ENCODE measurements at places on chromosomes 1 and 21.
A peak's percentile ranks its signal among the peaks of the same experiment; 100 is the strongest.

- H3K4me1 ChIP-seq, result peaks cover 21% of the 10 kb centered on the region
- H3K4me3 ChIP-seq, result no peak overlapping the region
- no peak overlapping the region for H3K27ac ChIP-seq
- DNase-seq, result no peak
Measured at GRCh38 chr21:29296446-29296845, 2.3 kb upstream of the BACH1 start.

GRCh38 chr21:15928196-15928595, 198.4 kb downstream of the USP25 start:
- no peak for DNase-seq
- H3K27ac ChIP-seq, result no peak overlapping the region
- H3K4me1 ChIP-seq, result no peaks in the 10 kb centered on the region
- H3K36me3 ChIP-seq, result no peaks in the 10 kb centered on the region
- no peak overlapping the region for H3K4me3 ChIP-seq
- H3K27me3 ChIP-seq, result peaks cover 4% of the 10 kb centered on the region

DNA sequence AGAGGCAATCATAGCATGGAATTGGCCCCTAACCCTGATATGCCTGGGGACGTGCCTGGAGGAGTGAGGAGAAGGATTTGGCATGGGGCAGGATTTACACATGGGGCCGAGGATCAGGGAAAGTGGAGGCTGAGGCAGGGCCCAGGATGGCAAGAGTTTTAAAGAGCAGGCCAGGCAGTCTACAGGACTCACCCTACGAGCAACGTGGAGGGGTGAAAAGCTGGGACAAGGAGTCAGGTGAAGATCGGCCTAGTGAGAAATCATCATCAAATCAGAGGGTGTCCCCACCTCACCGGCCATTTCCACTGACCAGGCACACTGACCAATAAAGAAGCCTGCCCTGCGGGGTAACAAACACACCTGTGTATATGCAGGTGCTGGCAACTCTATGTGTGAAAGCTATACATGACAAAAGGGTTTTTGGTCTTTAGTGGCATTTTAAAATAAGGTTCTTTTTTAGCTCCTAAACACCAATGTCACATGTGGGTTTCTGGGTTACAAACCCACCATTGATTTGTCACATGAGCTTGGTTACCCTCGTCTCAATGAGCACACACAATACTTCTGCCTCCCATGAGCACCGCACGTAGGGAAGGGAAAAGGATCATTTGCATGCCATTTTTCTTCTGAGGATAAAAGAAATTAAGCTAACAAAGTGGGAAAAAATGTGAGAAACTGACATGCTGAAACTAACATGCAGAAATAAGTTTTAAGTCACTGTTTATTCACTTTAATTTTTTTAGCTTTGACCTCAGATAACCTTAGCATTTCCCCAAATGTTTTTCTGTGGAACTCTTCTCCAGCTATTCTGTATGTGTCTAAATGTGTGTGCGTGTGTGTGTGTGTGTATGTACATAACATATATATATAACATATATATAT, 168.1 kb upstream of the EDN2 start:
- no peak overlapping the region for H3K27ac ChIP-seq
- no peaks in the 10 kb centered on the region for H3K27me3 ChIP-seq
- H3K4me3 ChIP-seq, result no peak overlapping the region
- H3K36me3 ChIP-seq, result no peaks in the 10 kb centered on the region
- DNase-seq, result no peak
- H3K4me1 ChIP-seq, result peaks cover 36% of the 10 kb centered on the region

DNA sequence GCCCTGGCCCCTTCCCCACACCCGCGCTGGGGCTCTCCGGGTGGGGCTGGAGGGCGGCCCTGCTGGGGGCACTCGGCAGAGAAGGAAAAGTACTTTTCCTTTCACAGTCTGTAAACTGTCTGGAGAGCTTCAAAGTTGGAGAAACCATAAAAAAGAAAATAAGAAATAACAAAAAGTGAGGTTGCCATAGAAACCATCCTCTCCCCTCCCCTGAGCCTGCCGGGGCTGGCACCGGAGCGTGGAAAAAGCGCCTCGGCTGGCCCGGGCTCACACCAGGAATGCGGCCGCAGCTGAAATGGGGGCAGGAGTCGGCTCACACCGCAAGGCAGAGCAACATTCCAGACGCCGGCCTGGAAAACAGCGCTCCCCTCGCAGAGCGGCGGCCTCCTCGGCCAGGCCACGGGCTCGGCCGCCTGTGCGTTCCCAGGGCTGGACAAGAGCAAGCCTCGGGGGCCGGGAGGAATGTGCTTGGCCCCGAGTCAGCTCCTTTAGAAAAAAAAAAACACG, 69.2 kb downstream of the MORN1 start:
- no peak overlapping the region for H3K27ac ChIP-seq
- no peak overlapping the region for H3K4me3 ChIP-seq
- DNase-seq, result no peak
- peaks cover 4% of the 10 kb centered on the region for H3K4me1 ChIP-seq
- H3K36me3 ChIP-seq, result no peaks in the 10 kb centered on the region

DNA sequence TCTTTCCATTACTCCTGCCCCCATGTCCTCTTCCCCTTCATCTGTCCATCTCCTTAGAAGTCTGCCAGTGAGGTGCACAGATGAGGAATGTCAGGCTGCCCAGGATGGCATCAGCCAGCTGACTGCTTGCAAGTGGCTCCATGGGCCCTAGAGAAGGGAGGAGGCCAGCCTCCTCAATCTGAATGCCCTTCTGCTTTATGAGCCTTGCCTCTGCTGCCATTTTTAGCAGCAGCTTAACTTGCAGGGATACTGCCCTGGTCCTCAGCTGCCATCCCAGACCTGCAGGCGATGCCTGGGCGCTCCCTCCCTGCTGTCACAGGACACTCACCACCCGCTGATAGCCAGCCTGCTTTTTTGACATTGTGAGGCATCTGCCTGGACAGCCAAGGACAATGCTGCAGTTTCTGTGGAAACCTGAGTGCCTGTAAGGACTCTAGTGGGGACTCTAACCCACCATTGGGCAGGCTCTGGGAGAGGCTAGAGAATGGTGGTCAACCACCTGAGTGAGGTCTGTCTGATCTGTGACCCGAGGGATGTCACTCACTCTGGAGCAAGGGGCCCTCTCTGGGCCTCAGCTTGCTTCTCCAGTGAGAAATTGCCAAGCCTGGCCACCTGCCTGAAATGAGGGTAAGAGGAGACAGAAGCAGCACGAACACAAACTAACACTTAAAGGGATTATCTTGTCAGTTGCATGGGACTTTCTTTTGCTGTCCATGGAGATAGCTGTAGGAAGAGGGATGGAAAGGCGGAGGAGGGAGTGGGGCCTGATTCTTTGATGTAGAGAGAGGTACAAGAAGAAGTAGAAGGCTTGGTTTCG, 185.0 kb downstream of the MIS18A start:
- H3K27me3 ChIP-seq, result peaks cover 26% of the 10 kb centered on the region
- no peaks in the 10 kb centered on the region for H3K36me3 ChIP-seq
- no peaks in the 10 kb centered on the region for H3K4me1 ChIP-seq
- no peak for DNase-seq

- no peak overlapping the region for H3K27ac ChIP-seq
- no peak overlapping the region for H3K4me3 ChIP-seq
- DNase-seq, result no peak
- H3K27me3 ChIP-seq, result no peaks in the 10 kb centered on the region
- H3K4me1 ChIP-seq, result no peaks in the 10 kb centered on the region
Measured at GRCh38 chr1:51165540-51165939, 63.5 kb downstream of the C1orf185 start.

GRCh38 chr1:73913025-73913424, 285.0 kb downstream of the LRRIQ3 start:
- H3K36me3 ChIP-seq, result no peaks in the 10 kb centered on the region
- no peak overlapping the region for H3K27ac ChIP-seq
- H3K27me3 ChIP-seq, result no peaks in the 10 kb centered on the region
- no peaks in the 10 kb centered on the region for H3K4me1 ChIP-seq

DNA sequence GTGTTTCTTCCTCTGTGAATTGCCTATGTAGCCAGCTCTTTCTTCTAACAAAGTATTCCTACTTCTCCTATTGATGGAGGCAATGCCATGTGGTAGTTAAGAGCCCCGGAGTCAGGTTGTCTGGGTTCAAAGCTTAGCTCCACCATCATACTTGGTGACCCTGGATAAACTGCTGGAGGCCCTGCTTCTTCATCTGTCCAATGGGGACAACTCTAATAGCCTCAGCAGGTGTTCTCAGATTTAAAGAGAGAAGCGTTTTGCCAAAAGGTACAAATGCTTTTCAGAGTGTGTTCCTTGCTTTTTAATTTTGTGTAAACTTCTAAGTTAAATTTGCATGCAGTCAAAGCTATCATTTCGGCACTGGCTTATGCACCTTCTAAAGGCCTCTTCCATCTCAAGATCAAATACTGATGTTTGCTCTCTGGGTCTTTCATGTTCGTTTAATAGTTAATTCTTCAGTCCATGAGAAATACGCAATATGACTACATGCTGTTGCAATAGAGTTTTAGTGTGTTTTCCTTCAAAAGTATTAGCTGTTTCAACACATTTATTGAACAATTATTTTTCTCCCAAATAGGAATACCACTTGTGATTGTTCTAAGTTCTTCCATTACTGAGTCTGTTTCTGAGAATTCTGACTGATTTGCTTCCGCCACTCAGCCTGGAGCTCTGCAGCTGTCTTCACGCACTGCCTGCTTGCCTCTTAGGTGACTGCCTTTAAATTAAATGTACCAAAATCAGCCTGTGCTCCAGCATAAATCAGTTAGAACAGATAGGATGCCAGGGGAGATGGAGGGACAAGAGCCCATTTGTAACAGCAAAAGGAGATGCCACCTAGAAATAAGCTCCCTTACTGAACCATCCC, 75.6 kb downstream of the CAPZB start:
- peaks cover 54% of the 10 kb centered on the region for H3K36me3 ChIP-seq
- peaks cover 5% of the 10 kb centered on the region for H3K4me1 ChIP-seq
- H3K4me3 ChIP-seq, result no peak overlapping the region
- H3K27ac ChIP-seq, result no peak overlapping the region
- no peak for DNase-seq

GRCh38 chr21:33019885-33020557, 5.7 kb upstream of the OLIG2 start:
- H3K4me3 ChIP-seq, result no peak overlapping the region
- H3K27ac ChIP-seq, result no peak overlapping the region
- H3K27me3 ChIP-seq, result peaks cover 70% of the 10 kb centered on the region
- no peak for DNase-seq

GRCh38 chr1:213622365-213623063, 365.3 kb upstream of the PROX1 start:
- H3K36me3 ChIP-seq, result no peaks in the 10 kb centered on the region
- DNase-seq, result no peak
- H3K27me3 ChIP-seq, result no peaks in the 10 kb centered on the region

GRCh38 chr1:225541383-225541782, 111.5 kb downstream of the ENAH start:
- H3K27me3 ChIP-seq, result no peaks in the 10 kb centered on the region
- DNase-seq, result no peak
- H3K36me3 ChIP-seq, result no peaks in the 10 kb centered on the region
- no peak overlapping the region for H3K4me3 ChIP-seq
- no peaks in the 10 kb centered on the region for H3K4me1 ChIP-seq
- H3K27ac ChIP-seq, result no peak overlapping the region

DNA sequence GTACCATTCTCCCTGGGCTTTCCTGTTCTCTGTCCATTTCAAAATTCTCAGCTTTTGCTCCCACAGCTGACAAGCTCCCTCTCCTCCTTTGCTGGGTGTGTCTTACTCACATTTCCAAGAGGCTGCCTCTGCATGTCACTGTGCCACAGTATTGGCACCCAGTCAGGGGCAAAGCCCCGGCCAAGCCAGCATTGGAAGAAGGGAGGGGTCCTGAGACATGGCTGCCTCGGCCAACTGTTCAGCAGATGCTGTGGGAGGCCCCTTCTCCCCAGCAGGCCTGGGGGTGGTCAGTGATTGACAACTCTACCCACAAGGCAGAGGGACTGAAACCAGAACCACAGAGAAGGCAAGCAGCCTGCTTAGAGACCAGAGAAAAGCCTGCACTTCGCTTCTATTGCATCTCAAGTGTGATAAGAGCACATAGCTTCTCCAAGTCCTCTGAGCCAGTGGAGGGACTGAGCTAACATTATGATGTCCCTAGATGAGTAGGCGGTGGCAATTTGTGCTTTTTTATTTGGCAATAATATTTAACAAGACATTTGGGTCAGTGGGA, 294.1 kb downstream of the SIPA1L2 start:
- no peak overlapping the region for H3K27ac ChIP-seq
- no peak for DNase-seq
- no peaks in the 10 kb centered on the region for H3K36me3 ChIP-seq
- H3K27me3 ChIP-seq, result peaks cover 21% of the 10 kb centered on the region

GRCh38 chr1:223716302-223716862, 4.0 kb downstream of the CAPN2 start:
- H3K4me1 ChIP-seq, result peaks cover 82% of the 10 kb centered on the region
- H3K36me3 ChIP-seq, result no peaks in the 10 kb centered on the region
- no peak overlapping the region for H3K4me3 ChIP-seq
- H3K27ac ChIP-seq, result peak overlapping the region; percentile 83
- H3K27me3 ChIP-seq, result no peaks in the 10 kb centered on the region

DNA sequence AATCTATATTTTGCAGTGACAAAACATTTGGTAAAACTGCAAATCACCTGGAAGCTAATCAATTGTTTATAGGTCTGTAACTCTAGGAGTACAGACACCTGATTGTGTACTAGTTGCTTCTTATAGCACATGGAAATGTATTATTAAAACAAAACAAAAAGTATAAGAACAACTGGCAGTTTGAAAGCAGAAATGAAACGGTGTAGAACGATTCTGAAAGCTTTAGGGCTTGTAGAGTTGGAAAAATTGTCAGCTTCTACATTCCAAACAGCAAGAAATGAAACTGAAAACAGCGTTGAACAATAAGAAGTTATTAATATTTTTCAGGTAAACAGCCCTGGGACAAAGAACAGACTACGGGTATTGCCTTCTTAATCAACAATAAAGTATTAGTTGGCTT, 273.3 kb downstream of the OLFM3 start:
- H3K36me3 ChIP-seq, result no peaks in the 10 kb centered on the region
- H3K4me1 ChIP-seq, result no peaks in the 10 kb centered on the region
- DNase-seq, result no peak
- H3K4me3 ChIP-seq, result no peak overlapping the region
- H3K27me3 ChIP-seq, result no peaks in the 10 kb centered on the region
- no peak overlapping the region for H3K27ac ChIP-seq

DNA sequence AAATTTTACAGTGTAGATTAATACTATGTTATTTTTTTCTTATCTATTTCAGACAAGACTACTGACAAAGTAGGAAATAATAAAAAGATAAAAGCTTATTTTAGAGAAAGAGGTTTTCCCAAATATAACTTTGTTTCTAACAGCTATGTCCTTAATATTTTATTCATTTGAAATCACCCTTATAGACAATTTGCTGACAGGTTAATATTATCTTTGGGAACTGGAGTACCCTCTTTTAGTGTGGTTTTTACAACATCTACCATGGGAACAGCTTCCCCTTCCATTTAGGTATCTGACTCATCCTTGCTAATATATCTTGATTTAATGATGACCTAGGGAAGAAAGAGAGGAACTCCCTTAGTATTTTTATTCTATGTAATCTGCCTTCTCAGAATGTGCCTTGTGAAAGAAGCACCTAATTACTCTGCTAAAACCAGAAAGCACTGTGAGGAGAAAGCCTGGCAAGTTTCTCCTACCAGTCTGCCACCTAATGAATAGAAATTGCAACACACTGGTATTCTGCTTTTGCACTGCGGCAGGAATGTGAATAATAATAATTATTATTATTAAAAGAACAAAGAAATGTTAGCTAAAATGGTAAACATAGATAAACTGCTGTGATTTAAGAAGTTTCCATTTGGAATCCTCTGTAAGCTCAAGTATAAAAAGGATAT, 192.8 kb downstream of the PDE4B start:
- no peaks in the 10 kb centered on the region for H3K27me3 ChIP-seq
- H3K4me3 ChIP-seq, result no peak overlapping the region
- no peak overlapping the region for H3K27ac ChIP-seq
- DNase-seq, result no peak

Measured in T-cell (primary cell).